Thymus (tissue), 14 donors: ENCODE measurements at places on chromosomes 7 and 10. TPM values are rescaled to one million over a fixed set of nuclear protein-coding genes. Genes with fewer than 3 reads are reported as not detected.

DNA sequence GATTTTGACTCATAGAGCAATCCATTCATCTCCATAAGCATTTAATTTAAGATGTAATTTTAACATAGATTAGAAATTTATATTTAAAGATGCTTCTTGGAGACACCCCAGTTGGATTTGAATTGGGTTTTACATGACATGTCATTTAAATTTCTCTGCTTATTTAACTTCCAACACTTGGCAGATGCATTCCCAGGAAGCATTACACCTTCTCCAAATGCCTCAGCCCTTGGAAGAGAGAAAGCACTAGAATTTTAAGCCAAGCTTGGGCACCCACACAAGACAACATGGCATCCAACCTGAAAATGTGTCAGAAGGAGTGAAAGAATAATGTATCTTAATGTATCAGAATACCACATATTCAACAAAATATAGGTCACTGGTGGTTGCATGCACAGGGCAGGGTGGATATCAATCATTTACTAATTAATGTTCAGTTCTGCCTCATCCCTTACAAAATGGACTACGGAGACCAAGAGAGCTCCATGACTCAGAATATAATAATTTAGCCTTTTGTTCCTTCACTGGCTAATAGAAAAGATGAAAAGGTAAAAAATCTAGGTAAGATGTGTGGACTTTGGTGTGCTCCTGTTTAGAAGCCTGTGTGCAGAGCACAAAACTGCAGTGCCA lies 541.7 kb upstream of the SORCS1 start:
- no peak for DNase-seq
- H3K4me3 ChIP-seq, result no peak overlapping the region

GRCh38 chr7:44278451-44279161 lies 46.8 kb downstream of the CAMK2B start:
- no peaks in the 10 kb centered on the region for H3K4me1 ChIP-seq
- no peak overlapping the region for H3K4me3 ChIP-seq
- H3K27me3 ChIP-seq, result peaks cover 27% of the 10 kb centered on the region
- no peak for DNase-seq

DNA sequence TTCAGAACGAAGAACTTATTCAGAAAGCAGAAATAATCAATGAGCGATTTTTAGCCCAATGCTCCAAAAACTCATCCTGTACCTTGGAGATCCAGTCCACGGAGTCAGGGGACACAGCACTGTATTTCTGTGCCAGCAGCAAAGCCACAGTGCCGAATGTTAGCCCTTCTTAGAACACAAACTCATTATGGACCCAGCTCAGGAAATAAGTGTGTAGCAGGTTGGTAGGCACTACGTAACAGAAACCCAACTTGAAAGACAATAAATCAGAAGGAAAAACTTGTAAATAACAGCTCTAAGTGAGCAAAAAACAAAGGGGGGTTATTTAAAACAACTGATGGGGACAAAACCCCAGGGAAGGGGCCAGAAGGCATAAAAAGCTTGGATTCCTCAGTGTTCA lies 112.0 kb upstream of the PRSS1 start:
- H3K4me1 ChIP-seq, result peaks cover 24% of the 10 kb centered on the region
- no peaks in the 10 kb centered on the region for H3K36me3 ChIP-seq
- DNase-seq, result no peak
- no peaks in the 10 kb centered on the region for H3K27me3 ChIP-seq

DNA sequence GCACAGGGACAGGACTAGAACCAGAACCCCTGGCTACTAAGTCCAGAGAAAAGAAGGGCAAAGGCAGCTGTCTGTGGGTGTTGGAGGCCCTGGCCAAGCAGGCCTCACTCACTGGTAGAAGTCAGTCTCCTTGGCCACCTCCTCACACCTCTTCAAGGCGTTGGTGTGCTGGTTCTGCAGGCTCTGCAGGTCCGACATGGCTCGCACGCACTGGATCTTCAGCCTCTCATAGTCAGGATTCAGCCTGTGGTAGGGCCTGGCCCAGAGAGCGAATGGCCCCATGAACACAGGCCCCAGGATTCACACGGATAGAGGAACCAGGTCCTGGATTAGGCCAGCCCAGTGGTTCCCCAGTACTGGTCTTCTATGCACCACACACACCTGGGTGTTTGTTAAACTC lies 72.4 kb downstream of the DLG5 start:
- no peaks in the 10 kb centered on the region for H3K27me3 ChIP-seq
- no peak overlapping the region for H3K4me3 ChIP-seq
- H3K4me1 ChIP-seq, result no peaks in the 10 kb centered on the region
- DNase-seq, result no peak

GRCh38 chr7:80922253-80923049 lies 3.6 kb upstream of the SEMA3C start:
- H3K36me3 ChIP-seq, result no peaks in the 10 kb centered on the region
- no peak for DNase-seq
- no peak overlapping the region for H3K4me3 ChIP-seq
- H3K4me1 ChIP-seq, result no peaks in the 10 kb centered on the region

ASAH2 gene
- 1.4 TPM for total RNA-seq
